Large intestine (tissue), 12 donors: ENCODE measurements at places on chromosomes 3 and 15. TPM values are rescaled to one million over a fixed set of nuclear protein-coding genes. Genes with fewer than 3 reads are reported as not detected.

Gene PCBP4
- 48.8 TPM for polyA plus RNA-seq

Gene LRRC31
- polyA plus RNA-seq: 11.4 TPM

Gene EXOSC7
- polyA plus RNA-seq: 38.1 TPM

Gene FGD5
- 6.3 TPM for polyA plus RNA-seq

Gene MST1R
- polyA plus RNA-seq: 49.8 TPM

Gene SHC4
- polyA plus RNA-seq: 1.7 TPM

Gene CLDN16
- polyA plus RNA-seq: 0.15 TPM

Gene RAB8B
- 23.2 TPM for polyA plus RNA-seq

Gene CCR9
- polyA plus RNA-seq: 1.0 TPM

Gene GP5
- 0.33 TPM for polyA plus RNA-seq

Gene SCAANT1
- 1.8 TPM for polyA plus RNA-seq

Gene C2CD4A
- polyA plus RNA-seq: 3.6 TPM

Gene MRAS
- polyA plus RNA-seq: 6.3 TPM

Gene U2SURP
- 101 TPM for polyA plus RNA-seq

Gene RNF168
- polyA plus RNA-seq: 11.4 TPM

Gene EFHB
- polyA plus RNA-seq: 0.46 TPM

Gene ILDR1
- 3.2 TPM for polyA plus RNA-seq
